ENCODE measurements at places on chromosomes 5 and 9. TPM values are rescaled to one million over a fixed set of nuclear protein-coding genes. Genes with fewer than 3 reads are reported as not detected.
A peak's percentile ranks its signal among the peaks of the same experiment; 100 is the strongest.

GRCh38 chr9:31608416-31608815 is 776.0 kb upstream of the ACO1 start:
- DNase-seq = no peak

- DNase-seq = no peak
Observed at GRCh38 chr5:58244819-58245475, 214.9 kb downstream of the PLK2 start.

DNA sequence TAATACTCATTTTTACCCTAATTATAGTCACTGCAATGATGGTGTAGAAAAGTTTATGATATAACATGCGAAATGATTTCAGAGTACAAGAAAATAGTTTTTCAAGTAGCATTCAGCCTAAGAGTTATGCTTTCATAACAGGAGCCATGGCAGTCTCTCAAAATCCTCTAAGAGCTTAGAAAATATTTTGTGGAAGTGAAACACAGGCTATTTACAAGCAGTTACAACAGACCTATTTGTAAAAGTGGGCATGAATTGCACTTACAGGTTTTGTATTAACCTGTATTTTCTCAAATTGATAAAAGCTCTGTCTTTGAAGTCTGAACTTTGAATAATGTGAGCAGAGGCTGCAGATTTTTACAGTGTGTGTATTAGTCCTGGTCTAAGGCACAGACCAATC is 523.3 kb downstream of the LRRC70 start:
- no peak for DNase-seq

DNA sequence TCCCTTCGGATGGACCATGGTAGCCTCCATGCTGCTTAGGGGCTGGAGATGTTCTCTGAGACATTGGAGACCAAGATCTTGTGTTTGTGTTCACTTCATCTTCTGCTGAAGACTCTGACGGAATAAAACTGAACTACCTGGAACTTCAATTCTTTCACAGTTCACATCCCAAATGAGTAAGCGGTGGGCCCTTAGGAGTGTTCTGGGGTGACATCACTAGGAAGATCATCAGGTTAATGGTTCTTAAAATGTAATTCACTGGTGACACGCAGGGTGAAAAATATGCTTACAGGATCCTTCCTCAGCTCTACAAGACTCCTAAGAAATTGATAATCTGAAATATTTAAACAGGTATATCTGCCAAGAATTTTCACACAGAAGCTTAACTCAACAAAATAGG is 561.5 kb downstream of the SEMA5A start:
- no peak for DNase-seq

- DNase-seq = no peak
Observed at GRCh38 chr5:96024683-96025475, 63.2 kb upstream of the ELL2 start.

DNA sequence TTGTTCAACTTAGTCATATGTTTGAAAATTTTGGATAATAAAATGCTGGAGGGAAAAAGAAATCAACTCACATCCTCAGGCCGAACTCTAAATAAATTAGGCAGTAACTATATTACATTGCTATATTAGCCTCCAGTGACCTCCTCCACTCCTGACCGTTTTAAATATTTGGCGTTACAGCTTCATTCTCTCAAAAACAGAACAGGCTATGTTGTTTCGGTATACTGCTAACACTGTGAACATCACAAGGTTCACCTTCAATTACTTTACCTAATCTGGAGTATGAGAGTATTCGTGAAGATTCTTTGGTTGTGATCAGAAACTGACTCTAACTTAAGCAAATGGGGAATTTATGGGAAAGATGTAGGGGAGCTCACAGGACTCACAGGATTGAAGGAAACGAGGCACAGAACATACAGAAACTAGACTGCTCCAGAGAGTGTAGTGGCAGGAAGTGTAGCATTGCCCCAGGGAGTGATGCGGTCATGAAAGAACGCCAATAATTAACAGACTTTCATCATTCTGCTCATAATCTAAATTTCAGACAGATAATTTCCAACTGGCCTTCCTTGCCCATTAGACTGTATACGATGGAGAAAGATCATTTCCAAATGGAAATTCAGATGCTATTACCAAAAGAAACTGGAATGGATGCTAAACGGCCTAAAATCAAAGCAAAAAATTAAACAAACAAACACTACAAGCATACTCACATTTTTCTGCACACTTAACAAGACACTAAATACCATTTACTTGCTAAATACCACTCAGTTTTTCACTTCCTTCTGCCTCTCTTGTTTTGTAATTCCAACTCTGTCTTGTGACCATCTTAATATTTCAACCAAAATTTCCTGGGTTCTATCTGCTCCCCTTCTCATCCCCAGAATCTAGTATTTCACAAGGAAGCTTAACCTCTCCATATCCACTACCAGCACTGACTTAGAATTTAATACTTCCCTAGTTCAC is 110.1 kb upstream of the LPAR1 start:
- DNase-seq = no peak

- DNase-seq = peak; percentile 34
Observed at GRCh38 chr9:134320126-134320867, 6.0 kb upstream of the RXRA start.

GRCh38 chr5:6590581-6590980 is 42.3 kb downstream of the NSUN2 start:
- no peak for DNase-seq

GRCh38 chr5:131980696-131981095 is 30.8 kb downstream of the ACSL6 start:
- DNase-seq = no peak

DNA sequence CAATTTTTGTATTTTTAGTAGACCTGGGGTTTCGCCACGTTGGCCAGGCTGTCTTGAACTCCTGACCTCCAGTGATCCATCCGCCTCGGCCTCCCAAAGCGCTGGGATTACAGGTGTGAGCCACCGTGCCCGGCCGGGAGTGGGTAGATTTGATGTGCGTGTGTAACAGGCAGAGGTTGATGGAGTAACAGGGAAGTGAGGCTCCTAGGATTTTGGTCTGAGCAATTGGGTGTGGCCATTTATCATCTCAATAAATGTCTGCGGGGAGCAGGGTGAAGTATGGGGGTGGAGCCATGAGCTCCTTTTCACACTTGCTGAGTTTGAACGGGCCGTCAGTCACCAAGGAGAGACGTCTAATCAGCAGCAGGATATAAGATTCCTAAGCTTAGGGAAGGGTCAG is 1.2 kb upstream of the REXO4 start:
- DNase-seq = no peak

- DNase-seq = no peak
Observed at GRCh38 chr9:3018691-3019230, 174.9 kb upstream of the PUM3 start.

- DNase-seq = no peak
Observed at GRCh38 chr9:122389799-122390481, 19.1 kb downstream of the PTGS1 start.

- DNase-seq = no peak
Observed at GRCh38 chr5:124922255-124922975, 176.0 kb upstream of the ZNF608 start.

GRCh38 chr5:177427919-177428573 is 1.6 kb downstream of the GRK6 start:
- DNase-seq = no peak

GRCh38 chr9:130756455-130757152 is 63.0 kb downstream of the EXOSC2 start:
- no peak for DNase-seq

- no peak for DNase-seq
Observed at GRCh38 chr5:178223196-178223773, 9.3 kb downstream of the PHYKPL start.

DNA sequence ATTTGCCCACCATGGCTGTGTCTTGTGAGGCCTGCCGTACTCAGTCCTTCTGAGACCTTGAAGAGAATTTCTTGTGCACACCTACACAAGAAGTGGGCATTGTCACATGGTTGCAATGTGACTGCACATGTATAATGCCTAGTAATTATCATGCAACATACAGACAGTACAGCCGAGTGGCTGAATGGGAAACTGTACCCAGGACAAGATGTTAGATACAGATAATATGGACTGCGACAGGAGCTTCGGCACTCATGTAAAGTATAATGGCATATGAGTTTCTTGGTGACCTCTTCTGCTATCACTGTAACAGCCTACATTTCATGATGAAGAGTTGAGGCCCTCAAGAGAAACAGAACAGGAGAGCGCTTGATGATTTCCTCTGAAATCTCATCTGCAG is 4.8 kb upstream of the PRKACG start:
- DNase-seq = no peak

Gene PPP2R2B
- 0.19 TPM for total RNA-seq

Gene TAS2R1
- not detected for total RNA-seq

Gene PCDHA2
- not detected for total RNA-seq
